ENCODE measurements at places on chromosomes 6 and 20.

DNA sequence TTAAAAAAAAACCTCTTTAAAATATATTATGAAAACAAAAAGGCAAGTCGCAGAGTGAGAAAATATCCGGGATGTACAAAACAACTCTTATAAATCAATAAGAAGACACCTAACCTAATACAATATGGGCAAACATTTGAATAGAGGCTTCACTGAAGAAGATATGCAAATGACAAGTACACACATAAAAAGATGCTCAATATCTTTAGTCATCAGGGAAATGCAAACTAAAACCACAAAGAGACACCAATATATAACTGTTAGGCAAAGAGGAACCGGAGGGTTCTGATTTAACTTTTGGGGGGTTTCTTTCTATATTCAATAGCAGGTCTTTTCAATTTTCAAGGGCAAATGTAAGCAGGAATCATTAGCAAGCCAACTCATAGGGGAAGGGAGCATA lies 480.7 kb upstream of the SPTLC3 start:
- DNase-seq, result no peak

GRCh38 chr6:26390531-26390930 lies 7.6 kb downstream of the BTN2A2 start:
- DNase-seq, result no peak

GRCh38 chr20:1062334-1063010 lies 55.9 kb upstream of the PSMF1 start:
- no peak for DNase-seq

GRCh38 chr6:163338671-163339405 lies 75.7 kb upstream of the QKI start:
- no peak for DNase-seq

DNA sequence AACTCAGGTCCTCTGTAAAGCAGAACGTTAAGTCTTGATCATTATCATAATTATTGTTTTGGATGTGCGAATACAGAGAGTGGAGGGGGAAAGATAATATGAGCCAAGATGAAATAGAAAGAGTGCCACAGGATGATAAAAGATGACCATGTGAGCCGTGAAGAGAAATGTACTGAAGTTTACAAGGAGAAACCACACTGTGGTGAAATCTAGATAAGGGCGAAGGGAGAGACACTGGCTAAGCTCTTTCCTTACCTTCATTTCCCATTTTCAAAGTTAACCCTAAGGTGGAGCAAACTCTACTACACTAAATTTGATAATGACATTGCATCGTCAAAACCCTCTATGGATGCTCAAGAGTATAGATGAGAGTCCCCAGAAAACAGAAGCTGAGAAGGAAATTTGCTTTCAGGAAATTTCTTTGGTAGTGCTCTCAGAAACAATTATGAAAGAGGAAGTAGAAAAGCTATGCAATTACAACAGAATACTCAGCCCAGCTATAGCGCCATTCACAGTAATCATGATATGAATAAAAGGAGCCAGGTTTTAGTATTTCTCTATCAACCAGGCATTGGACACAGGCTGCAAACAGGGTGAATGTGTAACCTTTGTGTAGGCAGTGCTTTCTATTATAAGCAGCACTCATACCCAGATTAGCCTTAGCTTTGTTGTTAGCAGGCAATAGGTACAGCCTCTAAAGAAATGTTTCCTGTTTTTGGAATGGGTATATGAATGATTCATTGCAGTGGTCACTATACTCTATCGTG lies 1080.7 kb downstream of the GRIK2 start:
- no peak for DNase-seq

- DNase-seq, result no peak
Observed at GRCh38 chr6:162409741-162410691, 317.6 kb downstream of the PRKN start.

GRCh38 chr20:25052255-25053194 lies 5.4 kb downstream of the ACSS1 start:
- DNase-seq, result peak; percentile 50

GRCh38 chr6:14386263-14386662 lies 268.7 kb downstream of the CD83 start:
- no peak for DNase-seq

DNA sequence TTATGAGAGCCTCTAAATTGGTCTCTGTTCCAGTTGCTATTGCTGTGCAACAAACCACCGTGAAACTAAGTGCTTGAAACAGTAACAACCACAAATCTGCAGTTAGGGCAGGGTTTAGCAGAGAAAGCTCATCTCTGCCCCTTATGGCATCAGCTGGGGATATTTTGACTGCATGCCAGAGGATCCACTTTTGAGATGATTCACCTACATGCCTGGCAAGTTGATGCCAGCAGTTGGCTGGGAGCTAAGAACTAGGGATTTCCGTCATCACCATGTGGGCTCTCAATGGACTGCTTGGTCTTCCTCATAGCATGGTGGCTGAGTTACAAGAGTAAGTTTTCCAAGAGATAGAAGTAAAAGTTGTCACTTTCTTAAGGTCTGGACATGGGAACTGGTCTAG lies 35.1 kb downstream of the PLCB4 start:
- no peak for DNase-seq

DNA sequence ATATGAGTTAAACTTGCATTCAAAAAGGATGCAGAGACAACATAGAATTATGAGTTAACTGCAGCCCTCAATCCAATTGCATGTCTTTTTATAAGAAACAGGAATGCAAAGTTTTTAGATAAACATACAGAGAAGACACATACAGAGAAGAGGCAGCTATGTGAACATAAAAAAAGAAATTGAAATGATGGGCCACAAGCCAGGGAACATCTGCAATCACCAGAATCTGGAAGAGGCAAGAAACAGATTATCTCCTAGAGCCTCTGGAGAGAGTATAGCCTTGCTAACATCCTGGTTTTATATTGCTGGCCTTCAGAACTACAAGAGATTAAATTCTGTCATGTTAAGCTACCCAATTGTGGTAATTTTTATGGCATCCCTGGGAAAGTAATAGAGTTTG lies 257.2 kb upstream of the EYS start:
- DNase-seq, result no peak

DNA sequence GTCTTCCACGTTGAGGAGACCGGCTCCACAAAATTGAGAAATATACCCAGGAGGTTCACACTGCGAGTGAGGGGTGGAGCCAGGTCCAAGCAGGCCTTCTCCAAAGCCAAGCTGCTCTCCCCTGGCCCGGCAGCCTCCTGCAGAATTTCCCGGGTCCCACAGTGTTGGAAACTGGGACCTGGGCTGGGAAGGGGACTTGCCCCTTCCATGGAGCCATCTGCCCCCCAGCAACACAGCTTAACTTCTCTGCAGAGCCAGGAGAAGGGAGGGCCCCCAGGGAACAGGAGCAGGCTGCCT lies 35.4 kb downstream of the MDFI start:
- DNase-seq, result peak; percentile 22

GRCh38 chr6:27374824-27375612 lies 13.5 kb upstream of the ZNF391 start:
- peak; percentile 71 for DNase-seq

GRCh38 chr20:57869291-57869950 lies 159.6 kb upstream of the PMEPA1 start:
- DNase-seq, result no peak

GRCh38 chr20:53547664-53548239 lies 45.9 kb downstream of the ZNF217 start:
- peak; percentile 30 for DNase-seq

DNA sequence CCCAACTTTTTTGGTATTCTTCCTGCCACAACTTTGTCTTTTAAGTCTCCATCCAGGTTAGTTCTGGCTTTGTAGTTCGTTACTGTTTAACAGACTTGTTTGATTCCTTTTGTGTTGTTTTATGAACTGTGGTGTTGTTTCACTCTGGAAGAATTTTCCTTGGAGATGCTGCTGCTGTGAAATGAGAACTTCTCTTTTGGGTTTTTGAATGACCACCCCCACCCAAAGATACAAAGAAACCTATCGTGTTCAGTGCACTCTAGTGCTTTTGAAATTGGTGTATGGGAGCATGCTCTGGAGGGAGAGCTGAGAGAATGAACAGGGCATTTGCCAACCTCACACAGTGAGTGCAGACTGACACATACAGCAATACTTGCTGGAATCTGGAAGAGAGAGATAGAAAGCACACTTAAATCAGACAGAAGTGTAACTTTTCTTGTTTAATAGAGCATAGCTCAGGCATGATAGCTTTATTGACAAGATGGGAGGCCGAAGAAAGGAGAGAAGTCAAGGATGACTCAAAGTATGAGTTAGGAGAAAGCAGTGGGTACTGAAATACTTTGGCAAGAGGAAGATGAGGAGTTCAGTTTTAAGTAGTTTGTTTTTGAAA lies 293.1 kb downstream of the SOX4 start:
- no peak for DNase-seq

- DNase-seq, result no peak
Observed at GRCh38 chr6:74749211-74750147, 456.4 kb downstream of the COL12A1 start.

DNA sequence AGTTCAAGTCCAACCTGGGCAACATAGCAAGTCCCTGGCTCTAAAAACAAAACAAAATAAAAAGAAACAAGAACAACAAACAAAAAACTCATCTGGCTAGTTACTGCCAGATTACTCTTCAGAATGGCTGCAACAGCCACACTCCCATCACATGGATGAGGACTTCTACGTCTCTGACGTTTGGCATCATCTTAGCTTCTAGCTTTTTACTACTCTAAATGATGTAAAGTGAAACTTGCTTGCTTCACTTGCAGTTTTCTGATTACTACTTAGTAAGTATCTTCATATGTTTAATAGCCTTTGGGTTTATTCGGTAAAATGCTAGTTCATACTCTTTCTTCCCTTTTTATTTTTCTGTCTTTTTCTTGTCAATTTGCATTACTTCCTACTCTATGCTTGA lies 161.1 kb upstream of the CARMIL1 start:
- DNase-seq, result no peak

GRCh38 chr6:87518453-87518852 lies 45.7 kb downstream of the SLC35A1 start:
- DNase-seq, result no peak

DNA sequence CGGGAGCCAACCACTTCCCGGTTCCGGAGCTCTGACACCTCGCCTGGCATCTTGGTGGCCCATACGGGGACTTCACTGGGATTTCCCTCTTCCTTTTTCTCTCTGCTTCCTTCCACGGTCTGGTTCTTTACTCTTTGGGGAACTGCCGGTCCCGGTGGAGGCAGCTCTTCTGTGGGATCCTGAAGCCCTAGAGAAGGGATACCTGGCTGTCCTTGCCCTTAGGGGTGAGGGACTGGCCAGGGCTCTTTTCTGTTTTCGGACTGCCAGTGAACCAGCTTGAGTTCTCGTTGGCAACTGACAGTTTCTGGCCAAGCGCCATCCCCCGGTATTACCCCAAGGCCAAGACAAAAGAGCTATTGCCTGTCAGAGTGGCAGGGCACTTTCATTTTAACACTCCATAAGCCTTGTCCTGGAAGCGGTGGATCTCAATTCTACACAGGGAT lies 880 bp upstream of the CPXM1 start:
- no peak for DNase-seq

- DNase-seq, result no peak
Observed at GRCh38 chr6:128246472-128247260, 273.7 kb downstream of the PTPRK start.

GRCh38 chr6:155186052-155186658 lies 77.7 kb upstream of the CLDN20 start:
- DNase-seq, result no peak

GRCh38 chr6:121216928-121217327 lies 117.4 kb downstream of the TBC1D32 start:
- no peak for DNase-seq

DNA sequence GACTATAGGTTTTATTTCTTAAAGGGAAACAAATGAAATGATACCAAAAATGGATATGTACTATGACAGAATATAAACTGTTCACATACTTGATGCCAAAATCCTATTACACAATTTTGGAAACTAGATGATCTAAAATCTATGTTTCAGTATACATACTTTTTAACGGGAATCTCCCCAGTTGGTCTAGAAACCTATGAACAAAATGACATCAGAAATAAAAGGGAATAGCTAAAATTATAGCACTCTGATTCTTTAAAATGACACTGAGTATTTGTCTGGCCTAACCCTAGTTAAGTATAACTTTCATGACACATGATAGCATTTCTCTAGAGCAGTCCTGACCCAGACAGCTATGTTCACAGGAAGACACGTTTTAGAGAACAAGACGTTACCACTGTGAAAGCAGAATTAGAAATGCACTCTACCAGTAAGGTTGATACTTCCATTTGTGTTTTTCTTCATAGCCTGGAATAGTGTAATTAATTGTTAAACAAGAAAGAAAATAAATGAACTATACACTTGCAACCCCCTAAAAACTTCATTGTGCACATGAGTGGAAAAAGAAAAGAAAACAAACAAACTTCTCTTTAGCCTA lies 3.3 kb downstream of the OSER1 start:
- no peak for DNase-seq

- DNase-seq, result peak; percentile 33
Observed at GRCh38 chr6:56642366-56643261, at the start of gene DST. Gene DST (minus strand): TSS chr6:56642889.

DNA sequence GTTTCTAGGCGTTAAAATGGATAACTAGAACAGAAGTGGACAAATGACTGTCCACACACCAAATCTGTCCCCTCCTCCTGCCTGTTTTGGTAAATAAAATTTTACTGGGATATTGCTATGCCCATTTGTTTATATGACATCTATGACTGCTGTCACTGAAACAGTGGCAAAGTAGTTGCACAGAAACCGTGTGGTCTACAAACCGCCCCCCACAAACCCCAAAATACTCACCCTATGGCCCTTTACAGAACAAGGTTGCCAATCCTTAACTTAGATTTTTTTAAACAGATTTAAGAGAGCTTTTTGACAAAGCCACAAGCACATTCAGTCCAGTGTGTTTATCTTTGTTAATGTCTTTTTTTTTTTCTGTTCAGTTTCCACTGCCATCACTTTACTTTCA lies 137.8 kb downstream of the MTFR2 start:
- no peak for DNase-seq

DNA sequence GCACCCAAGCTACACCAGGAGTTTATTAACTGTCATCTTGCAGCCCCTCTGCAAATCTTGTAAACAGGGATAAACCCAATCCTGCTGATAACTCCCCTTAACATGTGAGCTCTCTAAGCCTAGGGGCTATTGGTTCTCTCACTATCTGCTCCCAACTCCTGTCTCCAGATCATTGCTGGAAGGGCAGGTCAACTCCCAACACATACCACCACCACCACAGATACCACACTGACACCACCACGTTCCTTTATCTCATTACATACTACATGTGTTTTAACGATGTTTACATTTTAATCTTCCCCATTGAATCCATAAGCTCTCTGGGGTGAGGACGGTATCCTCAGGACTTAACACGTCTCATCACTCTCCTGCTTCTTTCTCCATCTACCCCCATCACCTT lies 51.8 kb downstream of the SIM1 start:
- DNase-seq, result no peak

DNA sequence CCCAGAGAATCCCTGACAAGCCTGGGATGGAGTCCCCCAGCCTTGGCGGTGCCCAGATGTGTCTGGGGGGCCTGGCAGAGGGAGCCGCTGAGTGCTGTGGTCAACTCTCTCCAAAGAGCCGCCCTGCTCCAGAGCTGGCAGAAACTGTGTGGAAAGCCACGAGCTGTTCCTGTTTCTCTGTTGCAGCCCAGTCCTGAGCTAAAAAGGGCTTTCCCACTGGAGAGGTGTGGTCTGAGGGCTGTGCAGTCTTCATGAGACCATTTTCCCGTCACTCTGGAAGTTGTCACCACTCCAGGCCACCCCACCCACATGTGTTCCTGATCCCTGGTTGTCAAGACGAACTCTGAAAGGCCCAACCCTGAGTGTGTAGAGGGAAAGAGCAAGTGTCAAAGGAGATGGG lies 99.7 kb upstream of the KCNK16 start:
- DNase-seq, result no peak

- no peak for DNase-seq
Observed at GRCh38 chr6:111741177-111741952, 131.9 kb downstream of the FYN start.
